ENCODE measurements at places on chromosomes 4 and X. TPM values are rescaled to one million over a fixed set of nuclear protein-coding genes. Genes with fewer than 3 reads are reported as not detected.

DNA sequence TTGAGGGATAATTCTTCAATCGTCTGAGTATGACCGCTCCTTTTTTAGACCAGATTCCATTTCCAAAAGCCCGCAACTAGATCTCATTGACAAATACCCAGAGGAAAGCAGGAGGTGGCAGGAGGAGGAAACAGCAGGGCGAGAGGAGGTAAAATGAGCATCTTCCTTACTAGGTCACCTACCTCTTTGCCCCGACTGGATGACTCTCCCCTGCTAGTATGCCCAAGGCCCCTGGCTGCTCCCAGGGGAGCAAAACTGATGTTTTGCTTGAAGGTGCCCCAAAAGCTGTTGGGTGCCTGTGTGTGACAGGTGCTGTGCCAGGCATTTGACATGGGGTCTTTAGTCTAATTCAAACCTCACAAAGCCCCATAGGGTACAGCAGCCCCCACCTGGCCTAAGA lies 48.9 kb downstream of the C4orf50 start:
- H3K4me1 ChIP-seq, result peaks cover 9% of the 10 kb centered on the region
- no peak for DNase-seq
- H3K27me3 ChIP-seq, result no peaks in the 10 kb centered on the region
- no peak overlapping the region for H3K4me3 ChIP-seq
- no peak overlapping the region for H3K27ac ChIP-seq
- no peaks in the 10 kb centered on the region for H3K36me3 ChIP-seq

DNA sequence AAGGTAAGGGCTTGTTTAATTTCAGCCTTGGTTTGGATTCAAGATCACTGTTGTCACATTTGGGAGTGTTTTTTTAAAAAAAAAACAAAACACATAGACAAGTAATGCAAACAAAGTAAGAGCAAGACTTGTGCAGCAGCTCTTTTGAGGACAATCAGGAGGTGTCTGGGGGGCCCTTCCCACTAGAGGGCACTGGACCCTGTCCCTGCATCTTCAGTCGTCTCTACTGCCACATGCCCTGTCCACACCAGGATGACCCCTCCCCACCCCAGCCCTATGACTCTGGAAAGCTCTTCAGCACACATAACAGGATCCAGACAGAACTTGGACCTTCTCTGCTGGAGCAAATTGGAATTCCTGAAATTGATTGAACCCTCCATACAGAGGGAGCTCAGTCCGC lies 71.0 kb downstream of the USP46 start:
- H3K4me1 ChIP-seq, result peaks cover 3% of the 10 kb centered on the region
- no peak overlapping the region for H3K27ac ChIP-seq
- DNase-seq, result peak; percentile 60
- H3K4me3 ChIP-seq, result no peak overlapping the region

- H3K27me3 ChIP-seq, result no peaks in the 10 kb centered on the region
- no peaks in the 10 kb centered on the region for H3K36me3 ChIP-seq
- no peak for DNase-seq
Observed at GRCh38 chr4:151458148-151458547, 49.2 kb downstream of the FHIP1A start.

DNA sequence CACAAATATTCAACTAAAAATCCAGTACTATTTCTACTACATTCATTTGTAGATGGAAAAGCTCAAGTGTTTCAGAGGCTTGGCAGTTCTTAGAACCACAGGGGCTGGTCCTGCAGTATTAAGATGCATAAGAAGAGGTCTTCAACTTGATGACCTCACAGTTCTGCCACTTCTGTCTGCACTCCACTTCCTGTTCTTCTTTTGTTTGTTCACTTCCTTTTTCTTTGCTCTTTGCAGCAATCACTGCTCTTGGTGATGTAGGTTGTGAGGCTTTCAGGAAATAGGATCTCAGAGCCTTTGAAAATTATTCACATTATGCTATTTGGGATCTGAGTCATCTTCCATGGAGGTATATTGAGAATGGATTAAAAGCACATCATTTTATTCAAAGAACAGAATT lies 602.0 kb upstream of the CPEB2 start:
- no peak overlapping the region for H3K4me3 ChIP-seq
- H3K27ac ChIP-seq, result no peak overlapping the region
- no peak for DNase-seq
- no peaks in the 10 kb centered on the region for H3K36me3 ChIP-seq
- H3K27me3 ChIP-seq, result no peaks in the 10 kb centered on the region

GRCh38 chr4:165124488-165124887 lies 11.8 kb upstream of the TMEM192 start:
- H3K4me1 ChIP-seq, result no peaks in the 10 kb centered on the region
- no peaks in the 10 kb centered on the region for H3K36me3 ChIP-seq
- no peaks in the 10 kb centered on the region for H3K27me3 ChIP-seq
- H3K27ac ChIP-seq, result no peak overlapping the region
- no peak overlapping the region for H3K4me3 ChIP-seq

DNA sequence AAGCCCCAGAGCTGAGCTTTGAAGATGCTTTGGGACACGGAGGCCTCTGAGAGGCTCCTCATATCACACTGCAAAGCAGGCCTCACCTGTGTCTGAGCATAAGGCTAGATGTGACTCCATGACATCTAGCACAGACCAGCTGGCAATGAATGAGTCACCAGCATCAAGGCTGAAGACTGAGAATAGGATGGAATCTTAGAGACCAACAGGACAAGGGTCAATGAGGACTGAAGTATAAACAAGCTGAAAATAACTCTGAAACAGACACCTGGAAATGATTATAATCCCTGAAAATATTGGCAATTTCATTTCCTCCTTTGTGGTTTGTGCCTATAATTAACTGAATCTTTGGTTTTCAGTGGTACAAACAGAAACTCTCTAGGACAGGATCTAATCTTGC lies 87.1 kb upstream of the PRPS1 start:
- H3K27me3 ChIP-seq, result no peaks in the 10 kb centered on the region
- H3K27ac ChIP-seq, result no peak overlapping the region
- no peak overlapping the region for H3K4me3 ChIP-seq
- no peaks in the 10 kb centered on the region for H3K36me3 ChIP-seq

- no peaks in the 10 kb centered on the region for H3K27me3 ChIP-seq
- H3K27ac ChIP-seq, result peak overlapping the region; percentile 89
- DNase-seq, result peak; percentile 72
- H3K36me3 ChIP-seq, result no peaks in the 10 kb centered on the region
Observed at GRCh38 chr4:188452097-188452496, 312.9 kb downstream of the TRIML1 start.

GRCh38 chr4:80454556-80454955 lies 119.0 kb downstream of the CFAP299 start:
- no peak overlapping the region for H3K4me3 ChIP-seq
- no peaks in the 10 kb centered on the region for H3K27me3 ChIP-seq
- no peaks in the 10 kb centered on the region for H3K36me3 ChIP-seq
- DNase-seq, result no peak
- H3K4me1 ChIP-seq, result peaks cover 8% of the 10 kb centered on the region
- no peak overlapping the region for H3K27ac ChIP-seq

DNA sequence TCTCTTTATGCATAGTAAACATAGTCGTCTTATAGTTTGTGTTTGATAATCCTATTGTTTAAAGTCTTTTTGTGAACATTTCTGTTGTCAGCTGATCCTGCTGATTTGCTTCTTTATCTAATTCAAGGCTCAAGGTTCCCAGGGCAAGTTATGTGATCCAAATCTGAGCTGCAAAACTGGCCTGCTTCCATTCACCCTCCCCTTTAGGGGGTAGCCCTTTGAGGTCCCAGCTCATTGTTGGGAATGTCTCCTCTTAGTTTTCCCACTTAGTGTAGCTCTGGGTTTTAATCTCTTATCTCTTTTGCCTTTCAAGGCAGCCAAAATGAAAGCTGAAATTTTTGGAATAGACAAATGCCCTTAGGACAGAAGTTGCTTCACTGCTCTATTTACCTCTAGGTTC lies 40.2 kb upstream of the MAGED1 start:
- H3K27me3 ChIP-seq, result no peaks in the 10 kb centered on the region
- peak; percentile 26 for DNase-seq
- no peak overlapping the region for H3K4me3 ChIP-seq
- peak overlapping the region; percentile 38 for H3K27ac ChIP-seq

- H3K36me3 ChIP-seq, result no peaks in the 10 kb centered on the region
- peaks cover 13% of the 10 kb centered on the region for H3K4me1 ChIP-seq
- H3K27ac ChIP-seq, result no peak overlapping the region
- no peaks in the 10 kb centered on the region for H3K27me3 ChIP-seq
- no peak overlapping the region for H3K4me3 ChIP-seq
Observed at GRCh38 chr4:135201081-135201480, 999.5 kb upstream of the PABPC4L start.

DNA sequence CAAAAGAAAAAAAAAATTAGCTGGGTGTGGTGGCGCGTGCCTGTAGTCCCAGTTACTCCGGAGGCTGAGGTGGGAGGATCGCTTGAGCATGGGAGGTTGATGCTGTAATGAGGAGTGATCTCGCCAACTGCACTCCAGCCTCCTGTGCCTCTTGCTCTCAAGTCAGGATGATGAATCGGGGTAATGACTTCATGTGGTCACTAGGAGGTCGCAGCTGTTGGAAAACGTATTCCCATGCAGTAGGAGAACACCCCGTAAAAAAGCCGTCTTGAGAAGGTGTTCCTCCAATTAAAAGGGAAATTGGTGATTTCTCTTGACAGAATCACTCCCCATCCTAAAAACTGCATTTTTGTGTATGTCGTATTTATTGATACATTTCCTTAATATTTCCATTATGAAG lies 2.2 kb downstream of the CCNB3 start:
- DNase-seq, result no peak
- no peak overlapping the region for H3K27ac ChIP-seq
- H3K27me3 ChIP-seq, result no peaks in the 10 kb centered on the region
- H3K36me3 ChIP-seq, result no peaks in the 10 kb centered on the region

DNA sequence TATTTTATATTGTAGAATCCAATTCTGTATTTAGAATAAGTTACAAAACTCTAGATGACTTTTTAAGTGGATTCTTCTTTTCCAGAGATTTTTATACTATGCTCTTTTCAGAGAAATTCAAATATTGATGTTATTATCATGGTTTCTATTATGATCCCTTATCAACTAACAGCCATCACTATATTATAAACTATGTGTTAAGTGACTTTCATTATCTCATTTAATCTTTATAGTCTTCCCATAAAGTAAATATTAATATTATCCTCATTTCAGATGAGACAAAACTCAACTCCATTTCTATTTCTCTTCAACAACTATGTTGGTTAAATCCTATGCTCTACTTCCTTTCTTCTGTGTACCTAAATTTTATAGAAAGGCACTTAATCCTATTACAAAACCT lies 132.6 kb downstream of the ANKRD50 start:
- H3K4me1 ChIP-seq, result no peaks in the 10 kb centered on the region
- H3K27ac ChIP-seq, result no peak overlapping the region
- H3K4me3 ChIP-seq, result no peak overlapping the region
- H3K27me3 ChIP-seq, result no peaks in the 10 kb centered on the region
- no peak for DNase-seq

GRCh38 chr4:62455871-62456270 lies 1255.7 kb downstream of the ADGRL3 start:
- H3K27ac ChIP-seq, result no peak overlapping the region
- H3K4me1 ChIP-seq, result no peaks in the 10 kb centered on the region
- DNase-seq, result no peak
- no peak overlapping the region for H3K4me3 ChIP-seq

- no peaks in the 10 kb centered on the region for H3K27me3 ChIP-seq
- H3K4me3 ChIP-seq, result no peak overlapping the region
- no peaks in the 10 kb centered on the region for H3K36me3 ChIP-seq
- no peaks in the 10 kb centered on the region for H3K4me1 ChIP-seq
Observed at GRCh38 chr4:73676861-73677323, 56.7 kb upstream of the RASSF6 start.

DNA sequence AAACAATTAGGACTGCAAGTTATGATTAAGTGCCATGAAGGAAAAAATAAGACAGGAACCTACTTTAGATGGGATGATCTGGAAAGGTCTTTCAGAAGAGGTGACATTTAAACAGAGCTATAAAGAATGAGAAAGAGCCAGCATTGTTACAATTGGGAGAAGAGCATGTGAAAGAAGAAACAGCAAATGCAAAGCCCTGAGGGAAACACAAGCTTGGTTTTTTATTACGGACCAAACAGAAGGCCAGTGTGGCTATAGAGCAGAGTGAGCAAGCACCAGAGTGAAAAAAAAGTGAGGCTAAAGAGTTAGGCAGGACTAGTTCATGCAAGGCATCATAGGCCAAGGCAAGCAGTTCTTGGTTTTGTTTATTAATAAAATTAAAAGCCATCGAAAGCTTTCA lies 175.6 kb downstream of the RBMX2 start:
- DNase-seq, result no peak
- no peaks in the 10 kb centered on the region for H3K27me3 ChIP-seq
- H3K4me1 ChIP-seq, result no peaks in the 10 kb centered on the region
- H3K27ac ChIP-seq, result no peak overlapping the region
- H3K36me3 ChIP-seq, result no peaks in the 10 kb centered on the region
- no peak overlapping the region for H3K4me3 ChIP-seq

DNA sequence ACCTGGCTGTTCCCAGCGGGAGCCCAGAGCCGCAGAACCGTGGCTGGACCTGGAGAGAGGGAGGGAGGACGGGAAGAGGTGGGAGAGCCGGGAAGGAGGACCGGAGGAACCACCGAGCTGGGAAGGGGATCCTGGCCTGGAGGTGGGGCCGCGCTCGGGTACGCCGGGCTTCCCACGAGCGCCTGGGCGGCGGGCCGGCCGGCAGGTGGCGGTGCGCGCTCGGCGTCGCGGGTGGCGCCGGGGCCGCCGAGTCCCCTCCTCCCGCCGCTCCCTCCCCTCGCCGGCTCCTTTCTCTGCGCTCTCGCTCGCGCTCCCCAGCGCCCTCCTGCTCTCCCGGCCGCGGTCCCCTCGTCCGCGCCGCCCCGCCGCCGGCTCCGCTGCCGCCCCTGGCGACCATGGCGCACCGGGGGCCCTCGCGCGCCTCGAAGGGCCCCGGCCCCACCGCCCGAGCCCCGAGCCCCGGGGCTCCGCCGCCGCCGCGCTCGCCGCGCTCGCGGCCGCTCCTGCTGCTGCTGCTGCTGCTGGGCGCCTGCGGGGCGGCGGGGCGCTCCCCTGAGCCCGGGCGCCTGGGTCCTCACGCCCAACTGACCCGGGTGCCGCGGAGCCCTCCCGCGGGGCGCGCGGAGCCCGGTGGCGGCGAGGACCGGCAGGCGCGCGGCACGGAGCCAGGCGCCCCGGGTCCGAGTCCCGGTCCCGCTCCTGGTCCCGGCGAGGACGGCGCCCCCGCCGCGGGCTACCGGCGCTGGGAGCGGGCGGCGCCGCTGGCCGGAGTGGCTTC lies at the start of gene SORCS2:
SORCS2 (plus strand) TSS at position 287 of the 778 bp plus-strand sequence.
- peak within 1 kb of the TSS; percentile 74 for H3K4me3 ChIP-seq
- DNase-seq, result peak; percentile 90
- peaks cover 65% of the 10 kb centered on the region for H3K27me3 ChIP-seq

The RNF128 gene
- not detected for total RNA-seq

The SLIT2 gene
- 1.2 TPM for total RNA-seq

The NKX3-2 gene
- total RNA-seq, result not detected

The FDCSP gene
- total RNA-seq, result not detected

The LIMCH1 gene
- total RNA-seq, result 9.8 TPM

The GABRE gene
- 0.92 TPM for total RNA-seq

The MAGEB10 gene
- total RNA-seq, result not detected
